ENCODE measurements at places on chromosomes 2 and 18.

- DNase-seq, result no peak
These were observed 118.9 kb downstream of the SPOPL start for GRCh38 chr2:138620431-138620830.

DNA sequence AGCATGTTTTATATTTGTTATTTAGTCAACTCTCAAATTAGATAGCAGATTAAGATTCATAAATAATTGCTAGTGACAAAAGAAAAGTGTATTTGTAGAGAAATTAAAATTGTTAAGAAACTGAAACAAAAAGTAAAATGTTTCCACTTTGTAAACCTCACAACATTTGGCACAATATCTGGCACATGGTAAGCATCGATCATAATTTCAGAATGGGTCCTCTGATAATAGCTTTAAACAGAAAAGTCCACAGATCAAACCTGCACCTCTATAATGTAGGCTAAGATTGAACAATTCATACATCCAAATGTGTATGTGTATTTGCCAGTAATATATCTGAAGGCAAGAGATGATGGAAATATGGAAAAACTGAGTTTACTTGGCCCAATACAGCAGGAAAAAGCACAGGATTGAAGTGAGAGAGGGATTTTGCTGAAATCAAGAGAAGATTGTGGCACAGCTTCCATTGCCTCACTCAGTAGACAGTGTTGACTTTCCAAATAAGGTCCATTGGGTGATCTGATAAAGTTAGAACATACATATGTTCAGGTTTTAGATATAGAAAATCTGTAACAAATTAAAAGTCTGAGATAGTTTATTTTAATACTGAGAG lies 39.4 kb downstream of the COBLL1 start:
- no peak for DNase-seq

DNA sequence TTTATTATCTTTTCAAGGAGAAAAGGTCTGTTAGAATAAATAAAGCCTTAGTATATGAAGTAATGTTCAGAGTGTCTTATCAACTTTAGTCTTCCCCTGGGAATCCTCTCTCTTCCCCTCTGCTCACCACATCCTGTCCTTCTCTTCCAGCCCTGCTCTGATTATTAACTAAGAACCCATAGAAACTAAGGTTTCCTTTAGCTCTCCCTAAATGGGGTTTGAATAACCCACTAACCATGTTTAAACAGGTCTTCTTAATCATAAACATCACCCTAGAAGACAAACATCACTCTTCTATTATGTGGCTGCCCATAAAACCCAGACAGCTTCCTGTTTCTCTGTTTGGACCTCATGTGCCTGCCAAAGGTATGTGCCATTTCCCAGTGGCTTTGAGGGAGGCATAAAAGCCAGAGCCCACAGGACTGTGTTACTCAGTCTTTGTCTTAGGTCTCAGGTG lies 50.1 kb downstream of the SLC14A1 start:
- no peak for DNase-seq

DNA sequence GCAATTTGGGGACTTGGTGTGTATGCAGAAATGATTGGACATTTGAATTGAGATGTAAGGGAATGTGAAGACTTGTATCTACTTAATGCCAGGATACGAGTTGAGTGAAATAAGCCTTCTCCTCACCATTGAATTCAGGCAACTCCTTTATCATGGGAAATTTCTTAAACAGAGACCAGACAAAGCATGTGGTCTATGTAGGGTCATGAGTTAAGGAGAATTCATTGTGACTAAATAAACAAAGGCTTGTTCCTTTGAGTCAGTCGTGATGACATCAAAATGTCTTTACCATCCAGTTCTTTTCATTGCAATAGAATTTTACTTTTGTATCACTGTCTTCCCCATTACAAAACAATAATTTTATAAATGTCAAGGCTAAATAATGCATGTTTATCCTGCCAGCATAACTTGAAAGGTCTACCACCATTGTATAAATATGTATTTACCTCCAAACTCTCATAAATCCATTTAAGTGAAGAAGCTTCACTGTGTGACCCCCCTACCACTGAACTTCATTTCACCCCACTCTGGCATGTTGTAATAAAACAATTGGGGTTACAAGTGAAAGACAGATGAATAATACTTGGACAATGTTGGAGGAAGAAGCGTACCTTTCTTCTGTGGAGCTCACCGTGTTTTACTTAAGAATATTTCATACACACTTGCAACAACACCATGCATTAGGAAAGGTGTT lies 149.4 kb downstream of the EPHA4 start:
- DNase-seq, result no peak

DNA sequence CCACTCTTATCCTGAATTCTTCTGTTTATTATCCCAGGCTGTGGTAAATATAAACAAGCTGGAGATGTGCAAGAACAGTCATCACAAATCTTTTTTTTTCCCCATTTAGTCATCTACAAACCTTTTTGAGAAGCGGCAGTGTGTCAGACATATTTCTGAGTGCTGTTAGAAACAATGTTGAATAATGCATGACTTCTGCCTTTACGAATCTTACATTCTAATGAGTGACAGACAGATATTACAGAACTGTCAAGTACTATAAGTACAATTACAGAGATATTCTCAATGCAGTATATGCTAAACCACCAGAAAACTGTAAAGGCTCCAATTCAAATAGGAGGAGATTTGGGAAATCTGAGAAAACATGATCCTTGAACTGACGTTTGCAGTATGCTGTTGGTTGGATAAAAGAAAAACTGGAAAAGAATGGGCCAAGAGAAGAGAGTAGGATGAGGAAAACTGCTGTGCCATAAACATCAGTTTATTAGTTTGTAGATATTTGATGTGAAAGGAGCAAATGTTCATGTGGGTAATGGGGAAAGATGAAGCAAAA lies 379.5 kb upstream of the SLC8A1 start:
- DNase-seq, result no peak

DNA sequence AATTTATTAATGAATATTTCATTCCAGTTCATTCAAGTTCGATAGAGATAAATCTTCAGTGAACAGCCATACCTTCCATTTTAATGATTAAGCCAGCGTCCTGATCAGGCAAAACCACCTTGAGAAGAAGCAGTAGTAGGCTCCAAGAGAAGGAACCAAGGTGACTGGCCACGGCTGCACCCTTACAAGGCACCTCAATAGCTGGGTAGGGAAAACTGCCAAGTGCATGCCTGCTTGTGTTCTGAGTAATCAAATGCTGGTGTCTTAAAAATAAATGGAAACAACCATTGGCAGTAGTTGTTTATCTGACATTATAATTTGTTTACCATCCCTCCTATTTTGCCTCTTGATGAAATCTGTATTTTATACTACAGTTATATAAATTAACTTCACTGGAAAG lies 10.0 kb upstream of the FEZ2 start:
- DNase-seq, result no peak

DNA sequence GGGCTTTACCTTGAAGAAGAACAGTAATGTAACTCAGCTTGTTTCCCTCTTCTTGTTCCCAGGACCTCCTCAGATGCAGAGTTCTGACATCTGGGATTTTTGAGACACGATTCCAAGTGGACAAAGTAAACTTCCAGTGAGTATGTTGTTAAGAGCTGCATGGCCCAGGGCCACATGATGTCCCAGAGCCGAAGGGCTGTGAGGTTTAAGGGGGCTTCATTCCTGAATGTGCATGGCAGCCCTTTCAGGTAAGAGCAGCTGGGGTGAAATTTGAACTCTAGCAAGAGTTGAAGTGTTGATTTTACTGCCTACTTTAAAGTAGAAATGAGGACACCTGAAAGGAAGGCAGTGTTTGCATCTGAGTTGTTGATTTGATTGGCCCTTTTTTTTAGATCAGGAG lies 13.3 kb downstream of the CHMP1B start:
- DNase-seq, result no peak

GRCh38 chr2:167380555-167380954 lies 492.3 kb downstream of the XIRP2 start:
- no peak for DNase-seq

GRCh38 chr2:28600181-28600580 lies 104.3 kb downstream of the PLB1 start:
- no peak for DNase-seq

DNA sequence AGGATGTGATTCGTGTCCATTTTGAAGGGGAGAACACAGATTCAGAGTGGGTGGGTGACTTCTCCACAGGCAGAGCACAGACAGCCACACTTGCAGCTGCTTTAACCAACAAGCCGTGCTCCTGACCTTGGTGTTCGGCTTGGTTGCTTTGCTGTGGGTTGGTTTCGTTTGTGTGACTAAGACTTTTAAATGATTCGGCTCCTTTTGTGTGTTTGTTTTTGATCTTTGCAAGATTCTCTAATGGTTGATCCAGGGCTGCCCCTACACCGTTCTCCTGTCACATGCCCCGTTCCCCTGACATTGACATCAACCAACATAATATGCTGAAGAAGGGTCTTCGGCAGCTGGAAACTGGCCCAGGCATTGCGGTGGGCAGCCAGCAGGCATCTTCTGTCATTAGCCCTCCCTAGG lies 95.9 kb upstream of the MBOAT2 start:
- no peak for DNase-seq

DNA sequence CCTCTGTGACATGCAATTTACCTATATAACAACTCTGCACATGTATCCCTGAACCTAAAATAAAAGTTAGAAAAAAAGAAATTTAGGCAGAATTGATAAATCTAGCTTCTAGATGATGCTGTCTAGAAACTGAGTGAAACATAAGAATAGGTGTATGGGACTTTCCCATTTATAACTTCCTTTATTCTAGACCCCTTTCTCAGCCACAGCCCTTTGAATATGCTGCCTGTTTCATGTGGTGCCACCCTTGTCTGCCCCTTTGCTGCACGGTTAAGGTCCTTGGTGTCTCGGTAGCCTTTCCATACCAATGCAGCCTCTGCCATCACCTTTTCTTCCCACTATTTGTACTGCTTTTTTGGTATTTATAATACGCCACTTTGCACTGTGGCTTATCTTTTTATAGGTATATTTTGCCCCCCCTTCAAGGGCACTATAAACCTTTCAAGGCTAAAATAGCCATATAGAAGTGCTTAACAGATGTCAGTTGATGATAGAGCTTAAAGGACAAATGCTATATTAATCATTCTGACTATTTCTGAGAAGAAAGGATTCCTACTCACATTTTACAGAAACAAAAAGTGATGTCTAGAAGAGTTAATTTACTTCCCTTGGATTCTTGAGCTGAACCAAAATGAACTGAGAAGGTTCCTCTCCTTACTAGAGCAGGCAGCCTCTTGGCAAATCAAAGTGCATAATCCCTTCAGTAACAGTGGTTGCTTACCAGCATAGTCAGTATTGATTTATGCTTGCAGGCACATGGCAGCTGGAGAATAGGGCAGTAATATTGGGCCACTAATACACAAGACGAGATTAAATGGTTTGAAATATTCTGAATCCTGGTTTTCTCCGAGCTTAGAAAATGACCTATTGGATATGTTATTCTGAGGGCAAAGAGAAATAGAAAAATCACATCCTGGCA lies 88.1 kb upstream of the CYP26B1 start:
- DNase-seq, result no peak

GRCh38 chr2:239339726-239340601 lies 60.9 kb downstream of the HDAC4 start:
- DNase-seq, result no peak

- no peak for DNase-seq
These were observed 692.8 kb downstream of the RNF144A start for GRCh38 chr2:7609974-7610373.

DNA sequence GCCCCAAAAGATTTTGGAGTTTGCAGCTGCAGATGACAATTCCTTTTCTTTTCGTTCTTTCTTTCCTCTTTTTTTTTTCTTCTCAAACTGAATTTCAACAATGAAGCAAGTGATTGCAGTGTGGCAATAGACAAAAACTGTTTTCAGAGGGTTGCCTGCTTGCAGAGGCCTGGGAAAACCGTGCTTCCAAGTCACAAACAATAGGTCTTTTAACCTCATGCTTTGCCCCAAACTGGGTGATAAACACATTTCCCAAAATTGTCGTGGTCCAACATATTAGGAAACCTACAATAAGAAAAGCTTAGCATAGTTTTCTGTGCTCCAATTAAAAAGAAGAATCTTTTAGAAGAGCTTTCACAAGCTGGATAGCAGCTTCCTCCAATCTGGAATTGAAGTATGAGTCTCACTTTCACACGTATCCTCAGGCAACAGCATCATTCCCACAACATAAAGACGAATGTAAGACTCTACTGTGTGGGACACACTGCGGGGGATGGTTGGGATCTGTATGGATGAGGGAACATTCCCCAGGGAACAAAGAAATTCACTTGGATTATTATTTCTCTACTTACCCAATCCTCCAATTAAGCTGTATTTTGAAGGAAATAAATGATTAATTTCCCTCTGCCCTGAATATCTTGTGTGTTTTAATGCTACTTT lies 656.1 kb downstream of the RNF144A start:
- DNase-seq, result no peak

- no peak for DNase-seq
These were observed 47.7 kb downstream of the OSBPL6 start for GRCh38 chr2:178241844-178242551.

- no peak for DNase-seq
These were observed 21.2 kb downstream of the CABYR start for GRCh38 chr18:24160086-24160485.

GRCh38 chr18:10114717-10115463 lies 201.1 kb downstream of the VAPA start:
- DNase-seq, result no peak

- no peak for DNase-seq
These were observed 27.2 kb downstream of the SCYGR8 start for GRCh38 chr2:227772932-227773331.

DNA sequence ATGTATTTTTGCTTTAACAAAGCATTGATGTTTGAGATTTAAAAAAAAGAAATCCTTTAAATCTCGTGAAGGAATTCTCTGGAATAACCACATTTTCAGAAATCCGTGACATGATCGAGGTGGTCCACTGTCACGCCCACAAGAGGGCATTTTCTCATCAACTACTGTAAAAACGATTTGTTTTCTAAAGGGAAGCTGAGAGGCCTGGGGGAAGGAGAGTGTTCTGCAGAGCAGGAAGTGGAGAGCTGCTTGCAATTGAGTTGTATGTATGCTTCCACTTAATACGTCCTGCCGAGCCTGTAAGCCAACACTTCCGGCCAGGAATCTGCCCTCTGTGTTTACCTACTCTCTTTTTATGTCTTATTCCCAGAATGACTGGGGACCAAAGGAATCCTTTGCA lies 19.4 kb downstream of the KLHL29 start:
- no peak for DNase-seq
